ENCODE measurements at places on chromosomes 3 and 15.

DNA sequence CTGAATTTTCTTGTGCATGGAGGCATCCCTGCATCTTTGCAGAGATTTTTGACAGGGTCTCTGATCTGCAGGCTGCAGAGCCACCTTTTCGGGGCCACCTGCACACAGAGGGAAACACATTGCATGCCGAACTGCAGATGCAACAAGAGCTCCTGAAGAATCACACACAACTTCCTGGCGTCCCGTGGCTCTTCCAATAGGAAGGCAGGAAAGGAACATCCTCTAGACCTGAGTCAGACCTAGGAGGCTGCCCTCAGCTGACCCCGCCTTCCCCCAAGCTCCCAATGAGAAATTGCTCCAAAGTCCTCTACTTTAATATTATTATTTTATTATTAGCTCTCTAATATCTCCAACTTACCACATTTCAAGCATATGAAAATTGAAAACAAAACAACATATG is 213.2 kb upstream of the ARRDC4 start:
- DNase-seq: no peak

GRCh38 chr15:41564286-41564959 is 5.4 kb downstream of the TYRO3 start:
- no peak for DNase-seq

- no peak for DNase-seq
Observed at GRCh38 chr3:95082191-95082590, 1019.3 kb downstream of the NSUN3 start.

- DNase-seq: no peak
Observed at GRCh38 chr3:15979495-15979894, 181.7 kb upstream of the ANKRD28 start.

GRCh38 chr3:66241466-66241865 is 20.7 kb downstream of the SLC25A26 start:
- DNase-seq: no peak

DNA sequence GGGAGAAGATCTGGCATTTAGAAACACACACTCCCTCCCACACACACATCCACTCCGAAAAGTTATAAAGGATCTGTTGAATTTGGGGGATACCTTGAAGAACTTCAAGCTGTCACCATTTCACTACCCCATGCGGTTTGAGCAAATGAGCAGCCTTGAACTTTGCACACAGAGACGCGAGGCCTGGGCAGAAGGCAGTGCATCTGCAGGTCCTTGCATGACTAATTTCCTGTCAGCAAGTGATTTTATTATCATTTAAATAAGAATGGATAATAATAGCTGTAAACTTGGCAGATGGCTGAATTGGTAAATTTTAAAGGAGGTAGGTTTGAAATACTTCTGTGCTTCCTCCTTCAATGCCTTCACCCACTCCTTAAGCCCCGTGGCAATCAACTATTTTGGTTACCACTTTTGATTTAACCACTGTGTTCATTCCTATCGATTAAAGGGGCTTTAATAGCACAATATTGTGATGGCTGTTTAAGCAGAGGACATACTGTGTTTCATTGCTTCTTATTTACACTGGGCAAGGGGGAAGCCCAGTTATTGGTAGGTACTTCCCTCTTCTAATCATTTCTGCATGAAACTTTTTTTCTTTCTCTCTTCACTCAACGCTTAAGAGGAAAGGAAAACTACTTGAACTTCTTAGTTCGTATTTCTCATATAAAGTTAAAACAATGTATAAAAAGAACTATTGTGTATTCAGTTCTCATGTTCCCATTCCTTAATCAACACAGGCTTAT is 108.1 kb downstream of the ROBO2 start:
- no peak for DNase-seq

DNA sequence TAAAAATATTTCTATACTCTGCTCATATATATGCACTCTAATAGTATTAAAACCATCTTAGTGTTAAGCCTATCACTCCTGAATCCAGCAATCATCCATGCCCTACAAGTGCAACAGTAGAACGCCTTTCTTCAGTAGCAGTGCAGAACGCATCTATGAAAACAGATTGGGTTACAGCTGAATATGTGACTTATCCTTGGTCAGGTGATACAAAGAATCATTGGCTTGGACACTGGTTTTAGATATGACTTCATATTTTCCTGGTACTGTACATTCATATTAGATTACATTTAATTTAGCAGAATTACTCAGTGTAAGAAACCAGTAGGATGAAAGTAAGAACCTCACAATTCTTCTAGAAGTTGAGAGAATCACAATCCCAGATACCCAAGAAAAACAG is 43.3 kb downstream of the ZNF106 start:
- DNase-seq: no peak
